ENCODE measurements at places on chromosomes 6 and 20. TPM values are rescaled to one million over a fixed set of nuclear protein-coding genes. Genes with fewer than 3 reads are reported as not detected.

GRCh38 chr6:14333556-14334305 lies 216.2 kb downstream of the CD83 start:
- peak; percentile 49 for DNase-seq

GRCh38 chr6:109740787-109741186 lies 49.7 kb downstream of the FIG4 start:
- DNase-seq: no peak

DNA sequence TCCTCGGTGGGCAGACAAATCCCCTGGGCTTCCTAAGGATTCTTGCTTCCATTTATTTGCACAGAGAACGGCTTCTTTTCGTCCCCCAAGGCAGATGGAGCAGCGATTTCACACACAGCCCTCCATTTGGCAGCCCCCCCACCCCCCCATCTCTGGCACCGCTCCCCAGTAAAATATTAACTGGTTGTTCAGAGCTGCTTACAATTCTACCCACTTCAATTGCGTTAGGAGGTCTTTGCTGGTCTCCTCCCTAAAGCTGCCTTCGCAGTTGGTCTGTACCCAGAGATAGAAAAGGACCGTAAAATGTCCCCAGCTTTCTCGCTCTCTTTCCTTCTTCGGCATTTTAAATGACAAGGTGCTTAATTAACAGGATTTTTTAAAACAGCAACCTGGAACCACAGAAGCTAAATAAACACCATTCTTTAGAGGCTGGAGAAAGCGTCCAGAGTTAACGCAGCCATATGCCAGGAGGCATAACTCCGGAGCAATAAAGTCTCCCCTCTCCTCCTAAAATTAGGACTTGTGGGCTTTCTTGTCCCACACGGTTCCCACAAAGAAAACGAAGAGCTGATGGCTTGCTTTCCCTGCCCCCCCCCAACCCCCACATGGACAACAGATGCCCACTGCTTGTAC lies 1.7 kb upstream of the ZMYND8 start:
- no peak for DNase-seq

SNPH gene
- total RNA-seq: 8.7 TPM

DNA sequence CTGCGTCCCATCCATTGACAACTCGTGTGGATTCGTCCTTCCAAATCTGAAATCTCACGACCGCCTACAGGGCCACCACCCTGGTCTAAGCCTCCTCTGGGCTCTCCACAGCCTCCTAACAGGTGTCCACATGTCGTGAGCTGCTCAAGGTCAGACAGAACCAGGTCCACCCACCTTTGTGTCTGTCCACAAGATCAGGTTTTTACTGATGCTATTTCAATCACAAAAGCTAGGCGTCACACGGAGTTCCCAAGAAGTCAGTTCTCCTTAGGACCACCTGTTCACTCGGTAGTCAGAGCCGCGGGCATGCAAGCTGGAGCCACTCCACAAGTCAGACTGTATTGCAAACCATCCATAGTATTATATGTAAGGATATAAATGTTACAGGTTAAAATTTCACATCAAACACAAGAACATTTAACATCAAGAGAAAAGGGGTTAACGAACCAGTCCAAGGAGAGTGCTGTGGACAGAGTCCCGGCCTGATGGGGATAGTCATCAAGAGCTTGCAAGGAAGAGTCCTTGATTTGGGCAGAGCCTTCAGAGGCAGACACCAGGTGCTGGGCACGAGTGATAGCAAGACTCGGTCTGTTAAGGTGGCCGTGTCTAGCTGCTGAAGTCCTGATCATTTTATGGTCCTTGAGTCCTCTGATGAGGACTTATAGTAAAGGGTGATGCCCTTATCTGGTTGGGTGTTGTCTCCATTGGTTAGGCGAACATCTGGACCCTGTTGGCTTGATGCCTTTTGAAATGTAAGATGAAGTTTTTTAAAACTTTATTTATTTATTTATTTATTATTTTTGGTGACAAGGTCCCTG lies 731 bp upstream of the DNPH1 start:
- no peak for DNase-seq

GRCh38 chr20:49028684-49029083 lies 17.4 kb upstream of the CSE1L start:
- peak; percentile 30 for DNase-seq

GRCh38 chr6:75588948-75589347 lies 12.7 kb upstream of the SENP6 start:
- DNase-seq: no peak

PIGU gene
- 10.0 TPM for total RNA-seq

DNA sequence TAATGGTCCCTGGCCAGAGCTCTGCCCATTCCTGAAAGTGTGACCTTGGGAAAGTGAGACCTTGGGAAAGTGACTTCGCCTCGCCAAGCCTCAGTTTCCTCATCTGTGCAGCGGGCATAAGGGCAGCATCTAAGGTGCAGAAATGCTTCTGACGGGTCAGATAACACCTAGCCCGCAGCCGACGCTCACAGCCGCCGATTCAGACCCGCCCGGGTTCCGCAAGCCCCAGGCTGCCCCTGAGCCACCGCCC lies 486 bp downstream of the FKBP1A start:
- DNase-seq: no peak

SULF2 gene
- 3.5 TPM for total RNA-seq

DNA sequence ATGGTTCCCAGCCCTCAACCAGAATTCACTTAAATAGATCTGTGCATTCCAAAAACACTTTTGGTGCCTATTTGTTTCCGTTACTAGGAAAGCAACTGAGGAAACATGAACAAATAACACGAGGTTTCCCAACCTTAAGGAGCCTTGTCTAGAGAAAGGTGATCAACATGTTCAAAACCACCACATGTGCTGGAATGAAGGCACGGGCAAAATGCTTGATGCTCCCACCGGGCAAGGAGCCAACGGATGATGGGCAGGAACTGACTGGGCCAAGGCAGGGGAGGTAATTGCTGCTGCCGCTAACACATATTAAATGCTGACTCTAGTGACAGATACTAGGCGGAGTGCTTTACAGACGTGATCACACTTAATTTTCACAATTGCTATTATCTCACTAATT lies 2.5 kb downstream of the MYLK4 start:
- no peak for DNase-seq

CDSN gene
- not detected for total RNA-seq

DNA sequence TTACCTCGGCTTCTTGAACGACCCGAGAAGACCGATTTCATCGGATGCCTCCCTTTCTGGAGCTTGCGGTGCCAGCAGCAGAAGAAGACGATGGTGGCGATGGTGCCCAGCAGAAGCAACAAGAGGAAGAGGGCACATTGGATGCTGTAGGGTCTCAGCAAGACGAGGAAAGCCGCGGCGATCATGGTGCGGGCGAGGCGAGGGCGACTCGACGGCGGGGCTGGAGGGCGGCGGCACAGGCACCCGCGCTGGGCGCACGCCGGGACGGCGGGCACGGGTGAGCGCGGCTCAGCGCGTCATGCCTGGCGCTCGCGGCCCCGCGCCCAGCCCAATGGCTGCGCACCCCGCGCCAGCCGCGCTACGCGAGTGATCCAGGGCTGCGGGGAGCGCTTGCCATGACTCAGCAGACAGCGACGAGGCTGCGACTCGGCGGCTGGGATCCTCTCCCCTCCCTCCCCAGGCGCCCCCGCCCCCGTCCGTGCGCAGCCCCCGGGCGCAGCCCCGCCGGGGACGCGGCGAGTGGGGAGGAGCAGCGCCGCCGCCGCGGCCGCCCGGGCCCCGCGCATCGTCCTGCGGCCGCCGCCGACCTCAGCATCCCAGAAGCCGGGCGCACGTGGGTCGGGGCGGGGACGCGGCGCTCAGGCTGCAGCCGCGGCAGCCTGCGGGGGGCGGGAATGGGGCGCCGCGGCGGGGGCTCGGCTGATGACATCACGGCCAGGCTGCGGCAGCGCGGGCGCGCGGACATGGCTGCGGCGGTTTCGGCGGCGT lies at the start of gene BEND6:
TSS of gene BEND6 (plus strand) at position 705 of the 768 bp plus-strand sequence. CDS start 26,704 bp downstream, outside the sequence.
- DNase-seq: peak; percentile 84

JPH2 gene
- 50.5 TPM for total RNA-seq

GRCh38 chr20:37931153-37931922 lies 28.4 kb downstream of the VSTM2L start:
- DNase-seq: no peak
